ENCODE measurements at places on chromosomes 2 and 18.

DNA sequence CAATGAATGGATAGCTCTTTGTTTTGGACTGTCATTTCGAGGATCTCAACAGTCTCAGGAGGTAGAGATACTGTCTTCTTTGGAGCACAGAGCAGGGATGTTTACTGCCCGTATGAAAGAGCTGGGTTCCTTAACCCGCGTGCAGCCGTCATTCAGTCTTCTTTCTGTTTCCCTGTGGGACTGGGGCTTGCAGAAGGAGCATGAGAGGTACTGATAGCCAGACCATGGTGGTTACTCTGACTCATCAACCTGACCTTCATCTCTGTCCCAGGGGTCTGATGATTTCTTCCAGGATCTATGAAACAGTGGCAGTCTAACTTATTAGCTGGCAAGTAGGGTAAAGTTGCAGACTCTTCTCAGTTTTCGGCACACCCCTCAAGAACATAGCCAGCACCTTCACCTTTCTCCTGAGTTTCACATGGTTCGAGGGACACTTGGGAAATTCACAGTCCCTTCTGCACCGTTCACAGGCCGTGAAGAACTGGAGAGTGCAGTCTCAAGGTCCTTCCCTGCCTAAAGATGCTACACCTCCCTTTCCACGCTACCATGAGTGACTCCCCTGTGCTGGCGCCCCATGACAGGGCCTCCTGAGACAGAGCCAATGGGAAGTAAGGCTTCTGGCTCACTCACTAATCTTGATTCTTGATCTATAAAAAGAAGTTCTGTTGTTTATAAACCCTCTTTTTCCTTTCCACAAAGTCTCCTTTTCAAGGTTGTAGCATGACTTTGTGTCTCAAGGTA lies 226.2 kb downstream of the MC4R start:
- H3K27ac ChIP-seq, result no peak overlapping the region
- no peaks in the 10 kb centered on the region for H3K4me1 ChIP-seq
- no peak overlapping the region for H3K4me3 ChIP-seq
- H3K36me3 ChIP-seq, result no peaks in the 10 kb centered on the region

GRCh38 chr18:47798366-47798765 lies 132.1 kb downstream of the SMAD2 start:
- no peak overlapping the region for H3K27ac ChIP-seq
- DNase-seq, result no peak
- no peaks in the 10 kb centered on the region for H3K4me1 ChIP-seq
- H3K4me3 ChIP-seq, result no peak overlapping the region
- no peaks in the 10 kb centered on the region for H3K27me3 ChIP-seq

- H3K36me3 ChIP-seq, result peaks cover 11% of the 10 kb centered on the region
- H3K4me3 ChIP-seq, result no peak overlapping the region
- no peak for DNase-seq
- no peak overlapping the region for H3K27ac ChIP-seq
Measured at GRCh38 chr2:17765398-17765797, 11.5 kb downstream of the GEN1 start.

- no peak for DNase-seq
- no peaks in the 10 kb centered on the region for H3K36me3 ChIP-seq
- no peaks in the 10 kb centered on the region for H3K27me3 ChIP-seq
- no peak overlapping the region for H3K4me3 ChIP-seq
- no peak overlapping the region for H3K27ac ChIP-seq
Measured at GRCh38 chr2:225994748-225995405, 595.4 kb downstream of the NYAP2 start.

GRCh38 chr18:78771496-78772359 lies 207.9 kb upstream of the SALL3 start:
- H3K4me3 ChIP-seq, result no peak overlapping the region
- DNase-seq, result no peak
- H3K4me1 ChIP-seq, result no peaks in the 10 kb centered on the region

All from H9 (cell line).